ENCODE measurements at places on chromosomes 5 and 9.

- DNase-seq: no peak
These were observed 184.6 kb upstream of the PUM3 start for GRCh38 chr9:3028535-3028934.

GRCh38 chr9:97705354-97705950 is 8.3 kb upstream of the XPA start:
- DNase-seq: no peak

- DNase-seq: no peak
These were observed 233.3 kb downstream of the GAS1 start for GRCh38 chr9:86713970-86714369.

GRCh38 chr5:111254613-111255012 is 30.4 kb downstream of the CAMK4 start:
- DNase-seq: peak; percentile 68

DNA sequence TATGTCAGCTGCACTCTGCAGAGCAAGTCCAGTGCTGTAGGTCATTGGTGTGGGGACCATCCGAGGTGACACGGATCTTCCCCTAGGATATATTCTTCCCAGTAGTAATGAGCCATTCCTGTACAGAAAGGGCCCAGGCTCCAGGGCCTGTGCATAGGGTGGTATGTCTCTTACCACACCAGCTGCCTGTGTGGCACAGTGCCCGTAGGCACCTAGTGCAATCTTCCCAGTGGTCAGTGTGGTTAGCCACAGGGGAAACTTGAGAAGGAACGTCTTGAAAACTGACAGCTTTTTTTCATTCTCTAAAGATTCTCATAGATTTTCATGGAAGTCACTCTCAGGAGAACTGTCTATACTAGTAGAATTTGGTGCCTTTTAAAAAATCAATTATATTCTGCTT is 39.8 kb downstream of the CYSTM1 start:
- no peak for DNase-seq

- DNase-seq: no peak
These were observed 935.2 kb upstream of the DMAC1 start for GRCh38 chr9:8734760-8735159.
